ENCODE measurements at places on chromosomes 11 and 22.
A peak's percentile ranks its signal among the peaks of the same experiment; 100 is the strongest.

GRCh38 chr11:26842478-26843282 lies 120.8 kb upstream of the SLC5A12 start:
- no peak for DNase-seq

GRCh38 chr11:116078101-116078591 lies 573.9 kb upstream of the CADM1 start:
- DNase-seq: peak; percentile 4

DNA sequence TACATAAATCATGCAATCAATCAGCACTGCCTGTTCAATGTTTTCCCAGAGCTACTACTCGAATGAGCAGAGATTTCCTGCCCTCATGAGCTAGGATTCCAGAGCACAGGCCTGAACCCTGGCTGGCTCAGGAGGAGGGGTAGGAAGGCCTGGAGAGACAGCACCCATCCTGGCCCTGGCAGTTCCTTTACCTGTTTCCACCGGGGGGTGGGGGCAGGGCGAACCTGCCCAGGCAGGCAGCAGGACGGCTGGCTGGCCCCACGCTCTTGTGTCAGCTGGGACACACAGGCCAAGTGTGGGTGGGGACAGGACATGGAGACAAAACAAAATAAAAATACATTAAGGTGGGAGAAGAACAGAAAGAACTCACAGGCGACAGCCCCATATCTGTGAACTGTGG lies 109.8 kb upstream of the BID start:
- no peak for DNase-seq

DNA sequence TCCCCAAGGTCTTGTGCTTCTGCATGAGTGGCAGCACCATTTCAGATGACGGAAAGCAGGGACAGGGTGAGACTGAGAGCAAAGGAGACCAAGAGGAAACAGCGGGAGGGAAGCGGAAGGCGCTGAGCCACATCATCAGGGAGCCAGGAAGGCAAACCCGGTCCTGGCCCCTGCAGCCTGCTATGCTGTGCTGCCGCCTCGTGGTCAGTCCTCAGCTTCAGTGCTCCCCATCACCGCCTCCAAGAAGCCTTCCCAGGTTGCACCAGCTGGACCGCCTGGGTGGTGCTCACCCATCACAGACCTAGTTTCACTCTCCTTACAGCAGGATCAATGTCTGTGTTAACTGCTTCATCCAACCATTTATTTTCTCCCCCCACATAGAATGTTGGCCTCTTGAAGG lies 73.0 kb upstream of the PHF21B start:
- no peak for DNase-seq

DNA sequence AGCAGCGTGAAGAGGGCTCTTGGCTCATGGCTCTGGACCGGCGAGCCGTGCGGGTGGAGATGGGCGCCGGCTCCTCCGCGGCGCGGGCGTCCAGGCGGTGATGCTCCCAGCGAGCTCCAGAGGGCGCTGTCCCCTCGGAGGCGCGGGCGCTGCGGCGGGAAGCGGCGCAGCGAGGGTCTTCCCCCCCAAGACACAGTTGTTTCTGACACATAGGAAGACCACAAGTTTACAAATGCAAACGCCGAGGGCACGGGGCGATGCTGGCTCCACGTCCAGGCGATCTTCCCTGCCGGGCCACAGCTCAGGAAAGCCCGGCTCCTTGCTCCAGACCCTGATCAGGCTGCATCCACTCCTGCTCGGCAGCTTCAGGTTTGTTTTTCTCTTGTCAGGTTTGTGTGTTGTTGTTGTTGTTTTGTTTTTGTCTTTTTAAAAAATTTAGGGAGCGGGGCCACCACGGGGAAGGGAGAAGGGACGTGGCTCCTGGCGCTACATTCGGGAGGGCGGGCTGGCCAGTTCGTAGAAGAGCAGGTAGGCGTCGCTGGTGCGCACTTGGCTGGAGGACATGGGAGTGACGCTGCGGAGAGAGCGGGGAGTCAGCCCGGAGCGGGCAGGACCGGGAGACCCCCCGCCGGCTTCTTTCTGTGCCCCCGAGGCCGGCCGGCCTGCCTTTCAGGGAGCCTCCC lies 10.0 kb upstream of the MFRP start:
- peak; percentile 17 for DNase-seq

GRCh38 chr11:3857628-3858027 lies 2.2 kb downstream of the STIM1 start:
- no peak for DNase-seq

DNA sequence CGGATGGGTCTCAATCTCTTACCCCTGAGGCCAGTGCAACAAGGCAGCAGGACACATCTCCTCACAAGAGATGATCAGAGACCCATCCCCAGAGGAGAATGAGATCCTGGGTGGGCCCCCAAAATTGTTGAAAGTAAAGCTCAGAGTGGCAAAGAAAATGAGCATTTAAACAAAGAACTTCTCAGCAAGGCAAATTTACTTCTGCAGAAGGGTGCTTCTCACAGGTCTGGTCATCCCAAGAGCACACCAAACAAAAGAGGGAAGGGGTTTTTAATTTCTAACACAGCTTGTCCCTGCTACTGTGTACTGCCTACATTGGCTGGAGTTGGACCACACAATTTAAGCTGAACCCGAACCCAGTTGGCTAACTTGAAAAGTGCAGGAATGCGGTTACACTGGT lies 1628.6 kb upstream of the RAG2 start:
- no peak for DNase-seq

Data from RCC 7860 (cell line).